Epithelial cell of proximal tubule (primary cell): ENCODE measurements at places on chromosomes 13 and 19. TPM values are rescaled to one million over a fixed set of nuclear protein-coding genes. Genes with fewer than 3 reads are reported as not detected.

- DNase-seq = no peak
Observed at GRCh38 chr19:56107626-56108351, 13.3 kb downstream of the ZNF787 start.

DNA sequence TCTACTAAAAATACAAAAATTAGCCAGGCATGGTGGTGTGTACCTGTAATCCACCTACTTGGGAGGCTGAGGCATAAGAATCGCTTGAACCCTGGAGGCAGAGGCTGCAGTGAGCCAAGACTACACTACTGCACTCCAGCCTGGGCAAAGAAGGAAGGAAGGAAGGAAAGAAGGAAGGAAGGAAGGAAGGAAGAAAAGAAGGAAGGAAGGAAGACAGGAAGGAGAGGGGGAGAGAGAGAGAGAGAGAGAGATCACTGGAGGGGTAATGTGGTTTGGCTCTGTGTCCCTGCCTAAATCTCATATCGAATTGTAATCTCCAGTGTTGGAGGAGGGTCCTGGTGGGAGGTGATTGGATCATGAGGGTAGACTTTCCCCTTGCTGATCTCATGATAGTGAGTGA lies 165.5 kb downstream of the KCTD15 start:
- DNase-seq = no peak

DNA sequence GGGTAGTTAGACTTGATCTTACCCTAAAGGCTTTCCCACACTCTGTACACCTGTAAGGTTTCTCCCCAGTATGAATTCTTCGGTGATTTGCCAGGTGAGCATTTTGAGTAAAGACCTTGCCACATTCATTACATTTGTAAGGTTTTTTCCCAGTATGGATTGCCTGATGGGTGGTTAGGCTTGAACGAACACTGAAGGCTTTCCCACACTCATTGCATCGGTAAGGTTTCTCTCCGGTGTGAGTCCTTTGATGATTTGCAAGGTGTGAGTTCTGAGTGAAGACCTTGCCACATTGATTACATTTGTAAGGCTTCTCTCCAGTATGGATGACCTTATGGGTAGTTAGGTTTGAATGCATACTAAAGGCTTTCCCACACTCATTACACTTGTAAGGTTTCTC lies 23.7 kb downstream of the ERVV-2 start:
- no peak for DNase-seq

GRCh38 chr13:105827111-105827809 lies 708.2 kb downstream of the EFNB2 start:
- DNase-seq = no peak

DNA sequence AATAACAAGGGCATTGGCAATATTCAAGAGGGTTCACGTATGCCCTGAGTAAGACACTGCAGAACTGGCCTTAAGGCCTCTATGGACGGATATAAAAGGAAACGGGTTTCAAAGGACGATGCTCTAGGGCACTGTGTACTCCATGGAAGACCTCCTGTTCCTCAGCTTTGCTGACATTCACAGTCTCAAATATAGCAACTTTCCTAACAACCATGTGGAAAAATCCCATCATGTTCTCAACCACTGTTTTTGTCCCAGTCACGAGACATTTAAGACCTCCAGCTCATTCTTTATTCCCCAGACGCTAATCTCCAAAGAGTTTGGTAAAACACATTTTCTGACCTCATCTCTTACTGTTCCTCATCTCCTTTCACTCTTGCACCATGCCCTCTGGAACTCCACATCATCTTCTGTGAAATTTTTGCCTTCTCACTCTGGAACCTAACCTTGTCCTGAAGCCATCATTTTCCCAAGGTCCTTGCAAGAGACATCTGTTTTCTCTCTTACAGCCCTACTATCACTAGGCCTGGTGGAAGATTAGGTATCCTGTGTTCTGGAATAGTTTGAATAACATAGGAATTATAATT lies 37.6 kb downstream of the SPRY2 start:
- DNase-seq = no peak

DNA sequence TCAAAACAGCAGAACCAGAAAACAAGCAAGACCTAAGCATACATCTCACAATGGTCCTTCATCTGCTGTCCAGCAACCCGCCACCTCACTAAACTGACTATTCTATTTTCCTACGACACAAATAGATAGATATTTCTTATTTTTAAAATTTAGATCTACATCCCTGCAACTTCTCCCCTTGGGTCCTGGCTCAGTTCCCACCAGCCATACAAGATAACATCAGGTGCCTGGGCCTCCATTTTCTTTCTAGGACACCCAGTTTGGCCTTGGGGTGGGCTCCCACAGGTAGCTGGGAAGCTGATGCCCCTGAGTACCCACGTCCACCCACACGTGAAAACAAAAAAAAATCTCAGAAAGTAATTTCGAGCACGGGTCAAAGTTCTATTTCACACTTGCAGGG lies 47.6 kb downstream of the TGDS start:
- no peak for DNase-seq

GRCh38 chr13:30234619-30235162 lies 72.7 kb downstream of the KATNAL1 start:
- DNase-seq = no peak

DNA sequence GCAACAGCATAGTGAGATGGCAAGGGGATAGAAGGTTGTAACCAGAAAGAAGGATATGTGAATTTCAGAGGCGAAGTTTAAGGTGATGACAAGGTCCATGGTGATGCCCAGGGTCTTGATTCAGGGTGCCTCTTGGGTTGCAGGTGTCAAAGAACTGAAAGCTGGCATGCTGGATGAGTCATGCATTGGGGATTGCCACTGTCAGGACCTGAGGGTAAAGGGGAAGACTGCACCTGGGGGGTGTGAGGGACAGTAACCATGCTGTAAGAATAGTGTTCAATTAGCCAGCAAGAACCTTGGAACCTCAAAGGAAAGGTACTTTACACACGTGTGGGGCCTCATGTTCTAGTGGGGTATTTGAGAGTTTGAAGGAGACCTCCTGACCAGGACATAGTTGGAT lies 279.6 kb downstream of the SLC7A1 start:
- DNase-seq = no peak

- DNase-seq = no peak
Observed at GRCh38 chr19:53977991-53978731, 13.3 kb upstream of the CACNG6 start.

- DNase-seq = no peak
Observed at GRCh38 chr13:98540476-98540875, 36.4 kb downstream of the STK24 start.

- DNase-seq = no peak
Observed at GRCh38 chr19:50925734-50926133, 14.5 kb upstream of the KLK4 start.

- no peak for DNase-seq
Observed at GRCh38 chr19:7265963-7266362, 28.3 kb downstream of the INSR start.

- no peak for DNase-seq
Observed at GRCh38 chr19:48192750-48193149, 22.3 kb downstream of the ZSWIM9 start.

KLK3 gene
- not detected in 2 replicates for total RNA-seq

ONECUT3 gene
- not detected in 2 replicates for total RNA-seq

ZNF44 gene
- total RNA-seq = 2.4 and 8.2 TPM in 2 replicates

PDE4C gene
- total RNA-seq = 0.63 TPM in 1 of 2 replicates, not detected in the other

CCNA1 gene
- 0.22 and 0.81 TPM in 2 replicates for total RNA-seq

CCL25 gene
- not detected in 2 replicates for total RNA-seq

ZNF439 gene
- 2.4 and 3.1 TPM in 2 replicates for total RNA-seq

JSRP1 gene
- 3.5 and 4.1 TPM in 2 replicates for total RNA-seq
